Heart right ventricle (tissue), 16 donors: ENCODE measurements at places on chromosomes 1 and 21. TPM values are rescaled to one million over a fixed set of nuclear protein-coding genes. Genes with fewer than 3 reads are reported as not detected.

OR2T35 gene
- not detected for total RNA-seq

NKAIN1 gene
- total RNA-seq: 0.45 TPM

GBP6 gene
- total RNA-seq: not detected

CCDC30 gene
- total RNA-seq: 1.1 TPM

PPFIA4 gene
- total RNA-seq: 41.7 TPM

GPR61 gene
- 0.68 TPM for total RNA-seq

CFHR5 gene
- not detected for total RNA-seq

RGS13 gene
- not detected for total RNA-seq

ELF3 gene
- total RNA-seq: not detected

C1orf185 gene
- total RNA-seq: not detected

C1orf21 gene
- 63.4 TPM for total RNA-seq

KPRP gene
- total RNA-seq: not detected
